NCI-H526 treated with DMSO at 0.1 percent for 48 hours (cell line): ENCODE measurements at places on chromosomes 16 and 17.

DNA sequence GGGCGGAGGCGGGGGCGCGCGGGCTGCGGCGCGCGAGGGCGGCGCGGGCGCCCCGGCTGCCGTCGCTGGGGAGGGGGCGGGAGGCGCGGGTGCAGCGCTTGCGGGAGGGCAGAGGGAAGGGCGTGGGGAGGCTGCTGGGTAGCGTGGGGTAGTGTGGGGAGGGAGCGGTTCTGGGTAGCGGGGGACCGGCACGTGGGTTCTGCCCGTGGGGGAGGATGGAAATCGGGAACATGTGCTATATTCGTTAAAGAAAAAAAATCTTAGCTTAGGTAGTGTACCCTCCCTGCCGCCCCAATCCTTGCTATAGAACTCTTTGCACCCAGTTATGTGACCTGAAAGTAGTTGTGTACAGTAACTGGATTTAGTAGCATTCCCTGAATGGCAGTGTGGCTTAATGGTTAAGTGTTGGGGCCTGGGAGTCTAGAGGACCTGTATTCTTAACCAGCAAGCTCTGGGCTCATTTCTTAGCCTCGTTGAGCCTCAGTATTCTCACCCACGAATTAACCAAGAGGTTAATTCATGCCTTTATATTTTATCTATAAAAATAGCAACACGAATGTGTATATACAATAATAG is 646 bp downstream of the RABEP1 start:
- DNase-seq = no peak

DNA sequence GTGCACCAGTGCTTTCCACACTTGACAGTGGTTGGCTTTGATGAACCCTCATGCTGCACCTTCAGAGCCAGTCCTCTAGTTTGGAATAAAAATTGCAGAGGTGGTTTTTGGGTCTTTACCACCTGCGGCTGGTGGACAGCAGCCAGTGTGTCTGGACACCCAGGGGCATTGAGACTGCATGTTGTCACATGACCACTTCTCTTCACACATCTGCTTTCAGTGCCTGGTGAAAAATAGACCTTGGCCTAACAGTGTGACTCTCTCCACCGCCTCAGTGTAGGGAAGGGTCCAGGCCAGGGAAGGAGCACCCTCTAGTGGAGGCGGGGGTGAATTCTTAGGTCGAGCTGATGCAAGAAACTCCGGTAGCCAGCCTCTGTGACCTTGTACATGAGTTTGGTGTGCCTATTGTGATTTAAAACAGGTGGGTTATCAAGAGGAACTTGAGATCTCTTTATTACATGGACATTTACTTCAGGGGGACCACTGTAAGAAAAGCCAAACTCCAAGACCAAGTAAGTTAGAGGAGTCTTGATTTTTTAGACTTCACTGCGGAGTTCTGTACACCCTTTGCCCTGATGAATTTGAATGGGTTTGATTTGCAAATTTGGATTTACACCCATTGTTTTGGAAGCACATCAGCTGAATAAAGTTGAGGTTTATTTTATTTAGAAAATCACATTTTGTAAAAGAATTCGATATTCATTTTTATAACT is 17.9 kb downstream of the GOSR2 start:
- peak; percentile 74 for DNase-seq

GRCh38 chr16:29807426-29808218 is 1.3 kb downstream of the MAZ start:
- peak; percentile 76 for DNase-seq

- no peak for DNase-seq
Measured at GRCh38 chr17:50798424-50799288, 31.3 kb upstream of the ANKRD40CL start.

- DNase-seq = no peak
Measured at GRCh38 chr16:67654403-67654911, 5.6 kb downstream of the ACD start.

DNA sequence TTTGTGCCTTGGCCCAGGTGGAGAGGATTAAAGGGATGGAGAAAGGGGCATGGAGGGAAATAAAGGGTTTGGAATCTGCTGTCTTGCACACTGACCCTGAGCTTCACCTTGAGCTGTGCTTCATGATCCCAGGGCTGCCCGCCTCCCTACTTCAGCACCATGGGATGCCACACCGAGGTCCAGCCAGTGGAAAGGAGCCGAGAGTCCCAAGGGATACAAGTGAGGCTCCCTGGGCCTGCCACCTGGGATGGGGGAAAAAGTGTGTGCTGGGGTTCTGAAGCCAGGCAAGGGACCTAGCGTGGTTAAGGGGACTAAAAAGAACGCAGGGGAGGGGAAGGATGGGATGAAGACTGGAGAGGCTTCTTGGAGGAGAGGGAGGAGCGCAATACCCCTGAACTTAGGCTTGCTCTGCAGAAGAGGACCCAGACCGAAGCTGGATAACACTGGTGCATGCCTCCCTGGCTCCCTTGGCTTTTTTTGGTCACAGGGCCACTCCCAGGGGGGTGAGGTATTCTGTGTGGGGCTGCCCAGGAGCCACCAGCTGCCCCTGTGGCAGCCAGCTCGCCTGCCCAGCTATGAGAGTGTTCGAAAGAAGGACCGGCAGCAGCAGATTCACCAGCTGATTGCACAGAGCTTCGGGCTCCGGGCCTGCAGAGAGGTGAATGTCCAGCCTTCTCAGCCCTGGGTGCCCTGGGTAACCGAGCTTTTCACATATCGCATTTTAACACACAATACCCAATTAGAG is 7.2 kb downstream of the MRPL27 start:
- no peak for DNase-seq

DNA sequence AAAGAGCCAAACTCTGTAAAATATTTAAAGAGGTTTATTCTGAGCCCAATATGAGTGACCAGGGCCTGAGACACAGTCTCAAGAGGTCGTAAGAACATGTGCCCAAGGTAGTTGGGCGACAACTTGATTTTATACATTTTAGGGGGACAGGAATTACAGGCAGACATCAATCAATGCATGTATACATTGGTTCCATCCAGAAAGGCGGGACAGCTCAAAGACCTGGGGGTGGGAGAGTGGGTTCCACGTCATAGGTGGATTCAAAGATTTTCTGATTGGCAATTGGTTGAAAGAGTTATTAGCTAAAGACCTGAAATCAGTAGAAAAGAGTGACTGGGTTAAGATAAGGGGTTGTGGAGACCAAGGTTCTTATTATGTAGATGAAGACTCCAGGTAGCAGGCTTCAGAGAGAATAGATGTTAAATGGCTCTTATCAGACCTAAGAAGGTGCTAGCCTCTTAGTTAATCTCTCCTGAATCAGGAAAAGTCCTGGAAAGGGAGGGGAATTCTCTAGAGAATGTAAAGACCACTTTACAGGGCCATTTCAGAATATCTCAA is 32.4 kb downstream of the HSBP1 start:
- no peak for DNase-seq

DNA sequence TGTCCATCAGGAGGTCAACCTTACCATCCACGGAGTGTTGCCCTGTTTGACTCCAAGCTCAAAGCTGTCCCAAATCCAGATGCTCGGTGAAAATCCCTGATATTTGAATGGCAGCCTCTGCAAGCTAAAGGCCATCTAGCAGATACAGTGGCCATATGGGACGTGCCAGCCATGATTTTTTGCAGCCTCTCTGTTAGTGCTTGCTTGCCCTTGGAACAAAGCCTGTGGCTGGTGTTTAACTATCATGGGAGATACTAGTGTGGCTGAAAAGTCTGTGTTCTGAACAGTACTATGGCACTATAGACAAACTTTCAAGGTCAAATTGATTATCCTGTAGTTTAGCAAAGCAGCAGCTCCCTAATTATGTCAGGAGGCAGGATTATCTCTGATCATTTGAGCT is 214.3 kb downstream of the CDH13 start:
- no peak for DNase-seq

- no peak for DNase-seq
Measured at GRCh38 chr16:9256196-9256595, 164.8 kb downstream of the HAPSTR1 start.

GRCh38 chr16:8530752-8531384 is 59.4 kb downstream of the TMEM114 start:
- no peak for DNase-seq

- DNase-seq = no peak
Measured at GRCh38 chr16:82063456-82064082, 28.5 kb downstream of the HSD17B2 start.

DNA sequence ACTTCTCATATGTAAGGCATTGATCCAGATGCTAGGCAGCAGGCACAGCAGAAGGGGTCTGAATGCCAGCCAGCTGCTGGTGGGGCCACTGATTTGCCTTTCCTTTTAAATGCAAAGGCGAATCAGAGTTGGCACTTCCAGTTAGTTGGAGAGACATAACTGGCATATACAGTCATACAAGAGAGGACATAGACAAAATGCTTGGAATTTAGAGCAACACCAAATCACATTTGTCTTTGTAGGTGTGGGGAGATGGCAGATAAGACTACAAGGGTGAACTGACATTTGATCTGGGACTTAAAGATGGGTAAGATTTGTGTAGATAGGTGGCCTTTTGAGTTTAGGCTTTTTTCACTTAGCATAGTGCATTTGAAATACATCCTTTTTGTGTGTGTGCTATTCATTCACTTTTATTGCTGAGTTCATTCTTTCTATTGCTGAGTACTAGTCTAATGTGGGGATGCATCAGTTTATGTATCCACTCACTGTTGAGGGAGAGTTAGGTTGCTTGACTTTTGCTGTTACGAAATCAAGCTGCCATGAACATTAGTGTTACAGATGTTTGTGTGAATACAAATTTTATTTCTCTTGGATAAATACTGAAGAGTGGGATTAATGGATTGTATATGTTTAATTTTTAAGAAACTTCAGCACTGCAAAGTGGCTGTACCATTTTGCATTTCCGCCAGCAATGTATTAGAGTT is 74.1 kb downstream of the SPECC1 start:
- DNase-seq = no peak

- no peak for DNase-seq
Measured at GRCh38 chr16:2019921-2020831, 591 bp downstream of the NPW start.

DNA sequence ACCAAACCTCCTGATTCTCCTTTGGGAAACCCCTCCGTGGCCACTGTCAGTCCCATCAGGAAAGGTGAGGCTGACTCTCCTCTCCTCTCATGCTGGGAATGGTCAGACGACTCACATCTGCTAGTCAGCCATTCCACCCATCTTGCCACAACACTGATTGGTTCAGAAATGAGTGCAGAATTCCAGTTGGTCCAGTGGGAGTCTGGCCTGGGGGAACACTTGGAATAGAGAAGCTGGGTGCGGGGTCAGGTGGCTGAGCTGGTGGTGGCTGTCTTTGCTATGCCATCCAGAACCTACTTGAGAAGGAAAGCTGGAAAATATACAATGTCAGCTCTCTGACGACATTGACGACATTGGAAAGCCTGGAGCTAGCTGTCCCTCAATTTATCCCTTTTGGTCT is 23.6 kb upstream of the PLLP start:
- DNase-seq = no peak

GRCh38 chr17:42833767-42834422 is 698 bp downstream of the PSME3 start:
- DNase-seq = no peak

- no peak for DNase-seq
Measured at GRCh38 chr16:30041841-30042240, 10.8 kb upstream of the TLCD3B start.

DNA sequence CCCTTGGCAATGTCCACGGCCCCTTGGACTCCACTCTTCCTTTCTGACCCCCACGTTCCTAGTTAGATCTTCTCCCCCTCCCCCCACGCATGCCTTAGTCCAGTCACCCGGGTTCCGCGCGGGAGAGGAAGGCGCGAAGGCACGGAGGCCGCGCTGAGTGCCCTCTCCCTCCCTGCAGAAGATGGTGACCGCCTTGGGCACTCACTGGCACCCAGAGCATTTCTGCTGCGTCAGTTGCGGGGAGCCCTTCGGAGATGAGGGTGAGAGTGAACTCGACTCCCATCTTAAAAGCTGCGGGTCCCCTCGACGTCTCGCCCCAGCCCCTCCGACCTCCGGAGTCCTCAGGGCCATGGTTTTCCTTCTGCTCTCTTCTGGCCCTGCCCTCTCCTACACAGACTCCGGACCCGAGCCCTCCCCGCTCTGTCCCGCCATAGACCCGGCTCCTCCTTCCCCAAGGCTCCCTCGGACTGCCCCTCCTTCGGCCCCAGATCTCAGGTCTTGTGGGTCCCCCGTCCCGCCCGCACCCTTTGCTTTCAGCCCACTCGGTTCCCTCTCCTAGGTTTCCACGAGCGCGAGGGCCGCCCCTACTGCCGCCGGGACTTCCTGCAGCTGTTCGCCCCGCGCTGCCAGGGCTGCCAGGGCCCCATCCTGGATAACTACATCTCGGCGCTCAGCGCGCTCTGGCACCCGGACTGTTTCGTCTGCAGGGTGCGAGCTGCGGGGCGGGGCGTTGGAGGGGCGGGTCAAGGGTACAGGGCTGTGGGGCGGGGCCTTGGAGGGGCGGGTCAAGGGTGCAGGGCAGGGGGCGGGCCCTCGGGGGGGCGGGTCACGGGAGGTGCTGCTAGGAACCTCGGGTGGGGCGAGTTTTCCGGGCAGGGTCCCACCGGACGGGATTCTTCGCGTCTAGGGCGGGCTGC is 4.6 kb downstream of the TGFB1I1 start:
- peak; percentile 20 for DNase-seq

- DNase-seq = peak; percentile 94
Measured at GRCh38 chr17:78186692-78187595, at the start of the genes AFMID and TK1. Gene AFMID, plus strand, starts transcription at chr17:78187362. Its CDS starts 9 bp downstream, at chr17:78187371. Gene TK1, minus strand, starts transcription at chr17:78187052. Its CDS starts 58 bp downstream, at chr17:78186994.

DNA sequence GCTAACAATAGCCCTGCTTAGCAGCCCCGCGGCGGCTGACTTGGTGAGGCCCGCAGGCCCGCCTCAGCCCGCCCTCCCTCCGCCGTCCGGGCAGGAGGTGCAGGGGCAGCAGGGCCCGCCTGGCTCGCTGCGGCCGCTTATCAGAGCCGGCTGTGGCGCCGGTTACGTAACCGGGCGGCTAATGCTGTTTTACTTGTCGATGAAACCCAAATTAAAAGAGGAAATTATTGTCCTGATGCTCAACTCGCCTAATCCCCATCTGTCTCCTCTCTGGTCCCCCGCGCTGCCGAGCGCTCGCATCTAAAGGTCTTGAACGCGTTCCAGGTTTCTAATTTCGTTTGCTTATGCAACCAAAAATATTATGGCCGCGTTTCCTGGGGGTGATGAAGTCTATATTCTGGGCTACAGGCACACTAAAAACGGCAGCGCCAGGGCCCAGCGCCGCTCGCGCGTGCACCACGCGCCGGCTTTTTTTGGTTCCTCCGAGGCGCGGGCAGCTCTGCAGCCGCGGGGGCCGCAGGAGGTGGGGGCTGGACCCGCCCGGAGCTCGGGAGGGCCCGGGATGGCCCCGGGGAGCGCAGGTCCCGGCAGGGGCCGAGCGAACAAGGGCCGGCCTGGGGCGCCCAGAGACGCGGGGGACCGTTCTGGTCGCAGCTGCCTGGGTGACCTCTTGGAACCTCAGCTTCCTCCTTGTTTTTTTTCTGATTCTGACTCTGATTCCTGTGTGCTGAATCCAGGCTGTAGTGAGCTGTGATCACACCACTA is 65.2 kb upstream of the TOB1 start:
- DNase-seq = peak; percentile 88
